RPMI8226 (cell line): ENCODE measurements at places on chromosomes 3 and 15.

GRCh38 chr3:14823910-14824629 is 5.3 kb downstream of the FGD5 start:
- no peak for DNase-seq

- no peak for DNase-seq
Measured at GRCh38 chr3:161550491-161551195, 54.0 kb downstream of the OTOL1 start.

DNA sequence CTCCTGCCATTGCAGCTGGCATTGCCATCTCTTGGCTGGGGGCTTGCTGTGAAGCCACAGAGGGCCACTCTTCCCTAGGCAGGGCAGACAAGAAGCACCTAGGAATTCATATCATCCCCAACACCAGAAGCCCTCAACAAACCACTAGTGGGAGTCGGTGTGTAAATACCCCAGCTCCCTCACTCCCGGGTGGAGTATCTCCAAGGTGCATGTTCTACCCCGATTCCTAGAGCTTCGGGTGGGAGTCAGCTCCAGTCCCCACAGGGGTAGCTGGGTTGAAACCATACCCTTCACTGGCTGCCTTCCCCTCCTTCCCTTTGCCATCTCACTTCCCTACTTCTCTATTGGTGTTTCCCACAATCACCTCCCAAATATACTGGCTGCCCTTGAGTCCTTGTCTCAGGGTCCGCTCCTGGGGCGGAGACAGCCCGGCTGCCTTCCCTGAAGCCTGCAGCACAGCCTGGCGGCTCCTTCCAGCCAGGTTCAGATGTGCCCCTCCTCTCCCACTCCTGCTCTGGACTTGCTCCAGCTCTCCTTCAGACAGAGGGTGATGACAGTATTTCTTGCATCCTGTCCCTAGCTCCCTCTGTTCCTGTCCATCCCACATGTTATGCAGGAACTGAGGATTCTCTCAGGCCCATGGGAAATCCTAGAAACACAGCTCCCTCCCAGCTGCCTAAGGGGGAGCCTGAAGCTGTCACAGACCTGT is 33.3 kb downstream of the FAM3D start:
- no peak for DNase-seq

DNA sequence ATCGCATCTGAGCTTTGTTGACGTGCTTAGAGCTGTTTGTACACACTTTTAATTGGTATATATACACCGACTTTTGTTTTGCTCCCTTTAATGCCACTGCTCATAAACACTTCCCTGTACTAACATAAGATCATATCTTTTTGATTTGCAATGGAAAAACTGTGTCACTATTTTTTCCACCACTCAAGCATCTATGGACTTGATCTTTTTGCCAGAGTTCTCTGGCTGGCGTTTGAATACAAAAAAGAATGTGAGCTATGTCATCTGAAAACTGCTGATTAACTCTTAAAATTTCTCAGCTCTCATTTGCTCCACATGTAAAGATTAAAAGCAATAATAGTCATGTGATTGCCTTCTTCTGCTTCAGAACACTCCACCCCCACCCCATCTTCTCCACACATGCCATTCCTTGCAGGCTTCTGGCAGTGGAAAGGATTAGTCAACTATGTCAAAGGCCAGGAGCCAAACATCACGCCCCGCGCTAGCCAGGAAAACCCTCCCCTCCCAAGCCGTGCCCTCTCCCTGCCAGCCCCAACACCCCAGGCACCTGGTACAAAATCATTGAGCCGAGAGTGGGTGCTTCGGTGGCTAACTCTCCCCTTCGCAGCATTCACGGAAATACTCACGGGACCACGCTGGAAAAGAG is 123.4 kb upstream of the MEF2A start:
- DNase-seq: no peak

DNA sequence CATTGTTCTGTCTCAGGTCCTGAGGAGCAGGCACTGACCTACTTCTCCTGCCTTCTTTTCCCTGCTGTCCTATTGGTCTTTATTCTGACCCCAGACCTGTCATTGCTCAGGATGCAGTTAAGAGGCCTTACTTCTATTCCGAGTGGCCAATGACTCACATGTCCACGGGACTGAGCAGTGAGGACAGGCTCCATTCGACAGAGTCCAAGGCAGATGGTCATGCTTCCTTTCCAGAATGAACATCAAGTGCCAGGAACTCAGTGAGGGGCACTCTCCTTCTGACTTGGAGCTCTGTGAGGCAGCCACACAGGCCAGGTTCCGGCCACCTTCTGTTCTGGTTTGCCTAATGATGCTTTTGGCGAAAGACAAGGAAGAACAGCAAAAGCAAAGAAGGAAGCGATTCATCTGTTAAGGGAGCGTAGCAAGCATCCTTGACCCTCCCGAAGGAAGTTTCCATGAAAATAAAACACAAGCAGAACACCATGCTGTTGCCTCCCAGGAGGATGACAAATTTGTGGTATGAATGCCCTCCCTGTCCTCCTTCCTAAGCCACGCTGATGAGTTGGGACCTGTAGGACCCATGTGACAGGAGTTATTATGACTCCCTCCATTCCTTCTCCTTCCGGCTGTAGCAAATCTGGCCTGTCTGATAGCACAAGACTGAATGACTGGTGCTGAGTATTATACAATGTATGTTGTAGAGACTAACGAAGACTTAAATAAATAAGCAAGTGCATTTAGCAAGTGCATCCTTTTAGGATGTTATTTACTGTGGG is 14.4 kb upstream of the TPRG1 start:
- DNase-seq: no peak

DNA sequence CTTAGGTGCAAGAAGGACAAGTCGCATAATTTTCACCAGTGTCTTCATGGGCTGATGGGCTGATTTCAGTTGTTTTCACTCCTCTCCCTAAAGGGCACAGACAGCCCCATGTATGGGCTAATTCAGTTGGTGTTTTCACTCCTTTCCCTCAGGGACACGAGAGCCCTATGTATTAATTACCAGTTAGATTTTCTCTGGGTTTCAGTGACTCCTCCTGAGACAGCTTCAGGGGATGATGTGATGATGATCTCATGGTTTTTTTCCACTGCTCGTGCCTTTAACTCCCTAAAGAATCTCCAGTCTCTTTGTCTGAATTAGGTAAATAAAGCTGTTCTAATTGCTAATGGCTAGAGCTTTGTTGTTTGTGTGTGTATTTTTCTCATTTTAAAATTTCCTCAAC is 9.9 kb downstream of the RAMAC start:
- DNase-seq: no peak
